ENCODE measurements at places on chromosomes 2 and 18.

- no peak for DNase-seq
These were observed 120.3 kb downstream of the ACOXL start for GRCh38 chr2:110852541-110853263.

- no peak for DNase-seq
These were observed 232.8 kb downstream of the NYAP2 start for GRCh38 chr2:225632351-225632750.

DNA sequence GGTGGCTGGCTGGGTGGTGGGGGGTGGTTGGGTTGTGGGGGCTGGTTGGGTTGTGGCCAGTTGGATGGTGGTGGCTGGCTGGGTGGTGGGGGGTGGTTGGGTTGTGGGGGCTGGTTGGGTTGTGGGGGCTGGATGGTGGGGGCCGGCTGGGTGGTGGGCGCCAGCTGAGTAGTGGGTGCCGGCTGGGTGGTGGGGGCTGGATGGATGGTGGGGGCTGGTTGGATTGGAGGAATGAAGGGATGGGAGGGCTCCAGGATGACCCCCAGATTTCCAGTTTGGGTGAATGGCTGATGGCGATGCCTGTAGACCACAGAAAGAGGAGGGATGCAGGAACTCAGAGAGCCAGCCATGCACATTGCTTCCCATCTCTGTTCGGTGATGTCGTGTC lies 26.8 kb upstream of the GPR17 start:
- no peak for DNase-seq

- no peak for DNase-seq
These were observed 1.8 kb downstream of the RFTN2 start for GRCh38 chr2:197673606-197674005.

DNA sequence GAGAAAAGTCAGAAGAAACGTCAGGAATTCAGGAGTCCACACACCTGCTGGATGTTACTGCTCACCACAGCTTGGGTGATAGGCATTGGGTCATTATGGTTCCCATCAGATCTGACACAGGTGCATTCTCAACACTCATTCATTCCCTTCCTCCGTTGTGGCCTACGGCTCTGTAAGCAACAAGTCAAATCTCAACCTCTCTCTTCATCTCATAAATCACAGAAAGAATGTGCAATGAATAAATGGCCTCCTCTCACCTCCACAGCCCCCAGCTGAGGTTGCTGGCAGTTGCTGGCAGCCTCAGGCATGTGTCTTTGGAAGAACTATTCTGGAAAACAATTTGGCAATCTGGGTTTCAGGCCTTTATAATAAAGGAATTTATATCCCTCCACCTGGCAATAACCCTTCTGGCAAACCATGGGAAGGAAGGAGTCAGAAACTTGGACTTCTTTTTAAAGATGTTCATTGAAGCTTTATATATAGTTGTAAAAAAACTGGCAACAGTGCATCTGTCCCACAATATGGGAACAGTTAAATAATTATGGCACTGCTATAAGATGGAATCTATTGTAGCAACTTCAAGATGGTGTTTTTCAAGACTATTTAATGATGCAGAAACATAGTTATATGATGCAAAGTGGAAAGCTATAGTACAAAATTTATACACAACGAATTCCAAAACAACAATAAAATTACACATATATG lies 175.4 kb downstream of the ANAPC1 start:
- DNase-seq, result no peak

DNA sequence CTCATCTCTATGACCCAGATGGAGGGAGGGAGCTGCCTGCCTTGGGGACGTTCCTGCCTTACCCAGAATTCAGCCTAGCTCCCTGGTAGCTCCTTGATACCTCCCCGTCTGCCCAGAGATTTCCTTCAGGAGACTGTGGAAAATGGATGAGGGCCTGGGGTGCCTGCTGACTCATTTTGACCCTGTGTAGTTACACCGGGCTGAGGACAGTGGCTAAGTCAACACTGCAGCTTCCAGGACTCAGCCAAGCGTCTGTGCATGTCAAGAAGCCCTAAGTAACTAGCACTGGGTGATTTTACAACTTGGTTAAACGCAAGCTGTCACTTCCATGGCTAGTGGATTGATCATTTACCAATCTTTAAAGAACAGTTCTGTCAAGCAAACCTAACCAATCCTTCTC lies 23.3 kb upstream of the EPAS1 start:
- no peak for DNase-seq

DNA sequence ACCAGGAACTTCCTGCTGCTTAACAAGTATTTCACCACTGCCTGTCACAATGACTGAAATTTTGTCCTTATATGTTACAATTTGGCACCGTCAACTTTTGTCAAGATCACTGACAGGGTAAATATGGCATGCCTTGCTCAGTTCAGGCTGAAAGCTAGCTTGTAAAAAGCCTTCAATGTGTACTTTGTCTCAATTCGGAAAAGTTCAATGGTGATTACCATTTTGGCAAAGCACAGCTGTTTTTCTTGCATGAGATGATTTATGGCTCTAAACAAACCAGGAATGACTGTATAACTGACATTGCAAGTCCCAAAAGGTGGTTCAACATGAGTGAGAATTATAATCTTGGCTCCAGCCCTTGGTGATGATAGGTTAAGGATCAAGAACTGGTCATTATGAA lies 1255.2 kb downstream of the CNTNAP5 start:
- no peak for DNase-seq

- DNase-seq, result no peak
These were observed 11.1 kb downstream of the CAVIN2 start for GRCh38 chr2:191835539-191836350.

- no peak for DNase-seq
These were observed 58.0 kb upstream of the DOCK10 start for GRCh38 chr2:225100269-225100668.

GRCh38 chr2:150127346-150127990 lies 360.0 kb downstream of the RND3 start:
- DNase-seq, result no peak

Data from NCI-H2029 (cell line).